ENCODE measurements at places on chromosomes 12 and 14.

- DNase-seq, result no peak
These were observed 27.1 kb upstream of the TCL1A start for GRCh38 chr14:95741038-95741490.

- no peak for DNase-seq
These were observed 120.5 kb downstream of the SLC25A47 start for GRCh38 chr14:100443603-100444002.

- DNase-seq, result no peak
These were observed 30.8 kb upstream of the ABCC9 start for GRCh38 chr12:21972055-21972454.

- no peak for DNase-seq
These were observed 120.2 kb downstream of the DAAM1 start for GRCh38 chr14:59308673-59309072.

- DNase-seq, result no peak
These were observed 260.2 kb downstream of the RERGL start for GRCh38 chr12:17829813-17830212.

DNA sequence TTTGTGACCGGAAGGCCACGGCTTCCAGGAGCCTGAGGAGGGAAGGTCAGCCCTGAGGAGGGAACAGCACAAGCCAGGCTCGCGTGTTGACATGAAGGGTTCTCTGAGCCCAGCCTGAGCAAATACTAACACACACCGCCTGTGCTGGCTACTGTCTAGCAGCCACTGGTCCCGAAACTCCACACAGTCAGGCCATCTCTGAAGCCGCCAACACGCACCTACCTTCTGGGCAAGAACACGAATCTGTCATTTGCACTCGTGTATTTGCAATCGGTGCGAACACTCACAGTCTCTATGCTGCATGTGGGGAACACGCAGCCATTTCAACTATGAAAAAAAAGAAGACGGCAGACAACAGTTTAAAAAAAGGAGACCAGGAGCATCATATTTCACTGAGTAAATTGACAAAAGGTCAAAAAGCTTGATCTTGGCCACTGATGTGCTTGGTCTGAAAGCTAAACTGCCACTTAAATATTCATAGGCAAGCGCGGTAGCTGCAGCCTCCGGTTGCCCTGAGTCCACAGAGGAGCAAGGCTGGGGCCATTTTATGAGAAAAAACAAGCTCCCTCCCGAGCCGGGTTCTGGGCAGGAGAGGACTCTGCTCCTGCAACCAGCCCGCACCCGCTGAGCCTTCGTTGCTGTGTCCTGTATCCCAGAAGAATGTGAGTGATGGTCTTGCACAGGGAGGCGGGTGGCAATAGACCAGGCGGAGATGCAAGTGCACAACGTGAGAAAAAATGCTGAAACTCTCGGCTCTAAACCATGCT, 57.8 kb downstream of the RIMBP2 start:
- no peak for DNase-seq

GRCh38 chr14:24837280-24838046, 203.5 kb upstream of the GZMB start:
- DNase-seq, result no peak

DNA sequence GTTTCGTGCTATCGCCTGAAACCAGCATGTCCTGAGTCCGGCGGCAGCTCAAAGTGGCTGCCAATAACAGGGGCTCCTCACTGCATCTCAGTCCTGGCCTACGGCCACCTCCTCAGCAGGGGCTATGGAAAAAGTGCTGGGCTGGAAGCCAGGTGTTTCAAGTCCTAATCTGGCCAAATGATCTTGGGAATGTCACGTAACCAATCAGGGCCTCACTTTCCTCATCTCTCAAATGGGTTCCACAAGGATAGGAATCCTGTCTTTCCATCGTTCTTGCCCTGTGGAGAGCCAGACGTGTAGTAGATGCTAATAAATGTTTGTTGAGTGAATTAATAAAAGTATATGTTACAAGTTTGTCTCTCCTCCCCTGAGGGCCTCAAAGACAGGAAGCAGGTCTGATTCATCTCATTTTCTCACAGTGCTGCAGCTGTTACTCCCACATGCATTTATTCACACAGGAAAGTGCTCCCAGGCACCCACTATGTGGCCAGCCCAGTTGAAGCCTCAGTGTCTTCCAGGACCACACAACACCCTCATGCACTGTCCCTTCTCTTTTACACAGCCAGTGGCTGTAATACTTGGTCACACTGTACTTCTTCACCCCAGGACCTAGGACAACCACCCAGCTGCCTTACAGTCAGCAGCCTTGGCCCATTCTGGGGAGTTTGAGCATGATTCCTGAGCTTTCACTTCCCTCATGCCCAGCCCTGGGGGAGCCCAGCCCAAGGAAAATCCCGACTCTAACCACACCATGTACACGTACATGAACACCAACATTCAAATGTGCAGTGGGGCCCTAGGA, 5.0 kb downstream of the CMKLR1 start:
- no peak for DNase-seq

- DNase-seq, result no peak
These were observed 2.8 kb upstream of the AAAS start for GRCh38 chr12:53324113-53324778.

DNA sequence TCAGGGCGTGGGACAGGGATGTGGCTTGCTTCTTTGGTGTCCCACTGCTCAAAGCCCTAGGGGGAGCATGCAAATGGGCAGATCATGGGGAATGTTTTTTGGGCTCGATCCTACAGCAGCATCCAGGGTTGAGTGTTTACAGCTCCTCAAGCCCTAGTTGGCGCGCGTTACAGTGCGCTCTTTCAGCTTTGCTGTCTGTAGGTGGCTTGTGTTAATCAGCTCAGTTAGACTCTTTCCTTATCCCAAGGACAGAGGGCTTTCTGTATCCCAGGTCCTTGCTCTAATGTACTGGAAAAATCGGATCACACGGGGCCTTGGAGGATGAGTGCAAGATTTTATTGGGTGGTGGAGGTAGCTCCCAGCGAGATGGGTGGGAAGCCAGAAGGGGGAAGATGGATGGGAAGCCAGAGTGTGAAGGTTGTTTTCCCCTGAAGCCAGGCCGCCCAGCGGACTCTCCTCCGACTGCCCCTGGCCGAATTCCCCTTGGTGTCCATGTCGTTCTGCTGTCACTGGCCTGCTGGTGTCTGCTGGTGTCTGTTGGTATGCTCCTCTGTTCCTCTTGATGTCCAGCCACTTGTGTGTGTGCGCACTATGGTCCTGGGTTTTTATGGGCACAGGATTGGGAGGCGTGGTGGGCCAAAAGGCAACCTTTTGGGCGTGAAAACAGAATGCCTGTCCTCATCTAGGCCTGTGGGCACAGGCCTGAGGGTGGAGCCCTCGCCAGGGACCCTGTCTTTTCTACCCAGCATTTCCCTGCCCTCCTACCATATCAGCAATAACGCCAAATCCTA, 10.7 kb upstream of the TXNRD1 start:
- no peak for DNase-seq

DNA sequence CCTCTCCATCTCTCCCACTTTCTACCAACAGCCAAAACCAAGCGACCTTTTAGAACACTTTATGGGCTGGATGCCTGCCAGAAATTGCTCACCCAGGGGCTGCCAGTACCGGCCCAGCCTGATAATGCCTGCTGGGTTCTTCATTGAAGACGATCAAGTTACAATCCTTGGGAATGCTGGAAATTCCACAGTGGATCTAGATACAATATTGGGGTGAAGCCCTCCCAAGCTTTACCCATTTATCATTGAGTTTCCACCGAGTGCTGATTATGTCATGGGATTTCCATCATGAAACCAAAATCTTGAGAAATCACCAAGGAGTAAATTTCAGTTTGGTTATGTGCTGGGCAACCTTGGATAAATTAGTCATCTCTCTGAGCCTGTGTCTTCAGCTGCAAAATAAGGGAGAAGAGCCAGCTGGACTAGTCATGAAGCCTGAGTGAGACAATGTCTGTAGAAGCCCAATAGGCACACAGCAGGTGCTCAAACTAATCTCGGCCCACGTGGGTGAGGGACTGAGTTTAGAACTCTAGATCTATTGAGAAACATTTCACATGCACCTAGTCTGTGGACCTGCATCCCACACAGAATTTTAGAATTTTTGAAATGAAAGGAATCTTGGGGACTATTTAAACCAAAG, 75.5 kb upstream of the CLMN start:
- DNase-seq, result no peak

DNA sequence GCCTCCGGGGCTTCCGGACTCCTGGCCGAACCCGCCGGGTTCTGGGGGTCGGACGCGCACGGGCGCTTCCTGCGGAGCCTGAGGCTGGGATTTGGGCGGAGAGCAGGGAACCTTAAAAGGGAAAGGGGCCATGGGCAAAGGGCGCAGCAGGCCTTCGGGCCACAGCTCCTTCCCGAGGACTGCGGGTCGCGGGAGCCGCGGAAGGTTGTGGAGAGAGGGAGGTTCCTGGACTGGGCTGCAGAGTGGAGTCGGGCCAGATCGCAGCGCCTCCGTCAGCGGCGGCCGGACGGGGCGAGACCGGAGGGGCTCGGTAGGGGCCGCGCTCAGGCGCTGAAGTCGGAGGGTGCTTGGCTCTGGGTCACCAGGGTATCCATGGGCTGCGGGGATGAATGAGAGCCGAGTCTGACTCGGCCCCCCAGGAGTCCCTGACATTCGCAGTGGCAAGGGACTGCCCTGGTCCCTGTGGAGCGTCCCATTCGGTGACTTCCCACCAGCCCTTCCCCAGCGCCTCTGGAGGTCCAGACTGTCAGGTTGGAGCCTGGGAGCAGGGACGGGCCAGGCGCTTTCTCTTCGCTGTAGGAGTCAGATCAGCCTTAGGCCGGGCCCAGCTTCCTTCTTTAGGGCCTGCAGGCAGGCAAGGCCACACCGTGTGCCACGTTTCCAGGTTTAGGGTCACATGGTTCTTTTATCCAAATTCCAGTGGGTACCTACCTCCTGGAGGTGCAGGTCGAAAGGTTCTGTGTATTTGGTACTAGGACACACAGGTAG, 938 bp upstream of the SLC25A29 start:
- no peak for DNase-seq

DNA sequence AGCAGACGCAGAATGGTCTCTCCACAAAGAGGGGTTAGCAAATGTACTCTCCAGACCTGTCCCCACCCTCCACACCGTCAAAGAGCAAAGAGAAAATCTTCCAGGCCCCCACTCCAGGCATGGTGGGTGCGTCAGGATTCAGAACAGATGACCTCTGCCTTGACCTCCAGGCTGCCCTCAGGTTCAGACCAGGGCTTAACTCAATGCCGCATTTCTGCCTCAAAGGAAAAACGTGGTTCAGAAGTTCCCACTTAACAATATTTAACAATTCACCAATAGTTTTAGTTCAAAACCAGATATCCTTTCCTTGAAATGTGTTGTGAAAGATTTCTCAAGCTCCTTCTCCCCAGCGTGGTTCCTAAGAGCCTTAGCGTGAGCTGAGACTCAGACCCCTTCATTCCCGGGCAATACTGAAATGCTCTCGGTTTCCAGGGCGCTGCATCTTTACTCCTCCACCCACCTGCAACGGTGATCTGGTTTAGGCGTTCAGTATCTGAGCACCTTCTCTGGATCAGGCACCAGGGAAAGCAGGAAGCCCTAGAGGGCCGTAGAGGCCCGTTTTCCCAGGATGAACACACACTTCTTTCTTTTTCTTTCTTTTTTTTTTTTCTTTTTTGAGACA, 22.9 kb downstream of the HSP90AA1 start:
- no peak for DNase-seq

GRCh38 chr12:96255077-96255476, 60.9 kb downstream of the ELK3 start:
- DNase-seq, result peak; percentile 12

GRCh38 chr12:68497702-68498101, 113.0 kb upstream of the RAP1B start:
- DNase-seq, result no peak

DNA sequence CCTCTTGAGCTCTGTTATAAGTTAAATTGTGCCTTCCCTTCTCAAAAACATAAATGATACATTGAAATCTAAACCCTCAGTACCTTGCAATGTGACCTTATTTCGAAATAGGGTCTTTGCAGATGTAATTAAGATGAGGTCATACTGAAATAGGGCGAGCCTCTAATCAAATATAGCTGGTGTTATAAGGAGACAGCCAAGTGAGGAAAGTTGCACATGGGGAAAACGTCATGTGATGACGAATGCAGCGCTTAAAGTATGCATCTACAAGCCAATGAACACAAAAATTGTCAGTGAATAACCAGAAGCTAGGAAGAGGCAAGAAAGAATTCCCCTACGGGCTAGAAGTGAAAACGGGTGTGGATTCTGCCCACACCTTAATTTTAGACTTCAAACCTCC, 305.2 kb upstream of the FOXG1 start:
- no peak for DNase-seq

GRCh38 chr12:3152892-3153291, 75.7 kb downstream of the TSPAN9 start:
- DNase-seq, result no peak

GRCh38 chr14:104359969-104360442, 219.6 kb upstream of the C14orf180 start:
- no peak for DNase-seq

DNA sequence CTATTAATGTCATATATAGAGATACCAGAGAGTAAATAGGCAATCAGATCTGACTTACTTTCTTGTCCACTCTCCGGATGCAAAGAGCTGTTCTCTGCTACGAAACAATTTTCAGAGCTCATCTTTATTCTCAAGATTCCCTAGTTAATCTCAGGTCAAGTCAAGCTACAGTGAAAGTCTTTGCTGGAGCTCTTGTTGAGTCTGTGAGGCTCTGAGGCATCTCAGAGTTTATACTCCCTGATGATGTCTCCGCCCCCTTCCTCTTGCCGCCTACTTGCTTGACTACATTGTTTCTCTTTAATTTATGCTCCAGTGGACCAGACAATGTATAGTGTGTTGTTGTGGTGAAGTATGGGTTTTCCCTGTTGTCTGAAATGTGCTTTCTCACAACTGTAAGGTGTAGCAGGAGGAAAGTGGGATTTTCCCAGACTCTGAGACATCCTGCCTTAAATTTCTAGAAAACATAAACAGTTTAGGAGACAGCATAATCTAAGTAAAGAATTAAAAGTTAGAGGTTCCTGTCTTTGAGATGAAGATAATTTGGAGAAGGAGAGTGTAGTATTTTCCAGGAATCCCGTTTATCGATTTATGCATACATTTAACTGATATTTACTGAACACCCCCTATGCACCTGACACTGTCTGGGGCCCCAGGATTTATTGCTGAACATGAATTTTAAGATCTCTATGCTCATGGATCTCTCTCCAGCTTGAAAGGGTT, at the start of gene CD69:
Gene CD69, minus strand, starts transcription at position 203 of the 720 bp plus-strand sequence. Its CDS starts 81 bp downstream, at position 122.
- DNase-seq, result no peak

GRCh38 chr14:37142835-37143401, 29.5 kb downstream of the SLC25A21 start:
- no peak for DNase-seq

Data from right renal pelvis (tissue), 4 donors.